ENCODE measurements at places on chromosomes 7 and 10.

GRCh38 chr7:95899919-95900513, 127.7 kb downstream of the DYNC1I1 start:
- no peaks in the 10 kb centered on the region for H3K4me1 ChIP-seq
- no peak for DNase-seq
- H3K4me3 ChIP-seq = no peak overlapping the region
- no peaks in the 10 kb centered on the region for H3K36me3 ChIP-seq

DNA sequence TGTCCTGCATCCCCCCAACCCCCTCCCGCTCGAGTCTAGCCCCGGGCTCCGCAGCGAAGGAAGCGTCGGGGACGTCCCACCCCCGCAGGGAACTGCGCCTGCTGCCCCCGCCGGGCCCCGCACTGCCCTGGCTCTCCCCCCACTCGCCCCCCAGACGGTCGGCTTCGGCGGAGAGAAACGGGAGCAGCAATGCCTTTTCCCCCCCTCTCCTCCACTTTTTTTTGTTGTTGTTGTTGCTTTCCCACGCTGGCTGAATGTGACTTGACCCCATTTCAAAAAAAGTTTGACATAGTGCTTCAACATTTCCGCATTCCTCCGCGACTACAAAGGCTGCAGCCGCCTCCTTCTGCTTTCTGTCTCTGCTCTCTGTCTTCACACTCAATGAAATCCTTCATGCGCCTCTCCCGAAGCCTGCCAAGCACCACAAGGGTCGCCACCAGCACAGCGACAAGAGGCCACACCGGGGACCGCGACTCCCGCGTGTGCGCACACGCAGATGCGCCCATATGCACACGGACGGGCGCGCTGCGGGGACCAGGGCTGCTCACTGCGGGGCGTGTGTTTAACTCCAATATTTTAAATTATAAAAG, 1.0 kb downstream of the CDK6 start:
- H3K27me3 ChIP-seq = peaks cover 18% of the 10 kb centered on the region
- peak overlapping the region; percentile 82 for H3K27ac ChIP-seq
- peak overlapping the region; percentile 88 for H3K4me3 ChIP-seq
- peaks cover 22% of the 10 kb centered on the region for H3K4me1 ChIP-seq
- peak; percentile 64 for DNase-seq
- peaks cover 36% of the 10 kb centered on the region for H3K36me3 ChIP-seq

DNA sequence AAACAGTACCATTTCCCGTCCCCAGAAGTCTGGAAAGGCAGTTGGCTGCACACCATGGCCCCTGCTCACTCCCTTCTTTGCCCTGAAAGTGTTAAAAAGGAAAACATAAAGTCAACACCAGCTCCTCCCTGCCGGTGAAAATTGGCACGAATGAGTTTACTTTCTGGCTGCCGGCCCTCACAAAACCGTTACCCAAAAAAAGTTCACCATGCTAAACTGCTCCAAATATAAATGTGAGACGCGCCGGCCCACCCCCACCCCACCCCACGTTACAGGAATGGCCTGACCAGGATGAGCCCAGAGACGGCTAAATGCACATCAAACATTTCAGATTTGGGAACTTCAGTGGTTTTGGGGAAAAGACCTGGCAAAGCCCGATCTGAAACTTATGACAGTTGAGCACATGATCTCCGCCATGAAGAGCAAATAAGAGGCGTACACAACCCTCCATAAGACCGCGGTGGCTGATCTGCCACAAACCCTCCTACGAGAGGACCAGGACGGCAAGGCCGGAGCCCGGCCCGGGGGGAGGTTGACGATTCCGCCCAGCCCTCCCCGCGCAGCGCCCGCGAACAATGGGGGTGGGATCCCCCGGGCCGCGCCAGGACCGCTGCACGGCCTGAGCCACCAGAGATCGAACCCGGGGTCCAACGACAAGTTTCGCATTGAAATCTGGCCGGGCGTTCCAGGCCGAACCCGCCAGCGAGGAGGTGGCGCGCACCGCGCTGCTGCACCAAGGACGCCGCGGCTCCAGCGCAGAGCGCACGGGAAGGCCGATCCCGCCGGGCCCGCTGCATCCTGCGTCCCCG, 952 bp downstream of the DIP2C start:
- no peaks in the 10 kb centered on the region for H3K36me3 ChIP-seq
- H3K27ac ChIP-seq = no peak overlapping the region
- H3K27me3 ChIP-seq = peaks cover 44% of the 10 kb centered on the region
- H3K4me3 ChIP-seq = no peak overlapping the region
- no peak for DNase-seq

DNA sequence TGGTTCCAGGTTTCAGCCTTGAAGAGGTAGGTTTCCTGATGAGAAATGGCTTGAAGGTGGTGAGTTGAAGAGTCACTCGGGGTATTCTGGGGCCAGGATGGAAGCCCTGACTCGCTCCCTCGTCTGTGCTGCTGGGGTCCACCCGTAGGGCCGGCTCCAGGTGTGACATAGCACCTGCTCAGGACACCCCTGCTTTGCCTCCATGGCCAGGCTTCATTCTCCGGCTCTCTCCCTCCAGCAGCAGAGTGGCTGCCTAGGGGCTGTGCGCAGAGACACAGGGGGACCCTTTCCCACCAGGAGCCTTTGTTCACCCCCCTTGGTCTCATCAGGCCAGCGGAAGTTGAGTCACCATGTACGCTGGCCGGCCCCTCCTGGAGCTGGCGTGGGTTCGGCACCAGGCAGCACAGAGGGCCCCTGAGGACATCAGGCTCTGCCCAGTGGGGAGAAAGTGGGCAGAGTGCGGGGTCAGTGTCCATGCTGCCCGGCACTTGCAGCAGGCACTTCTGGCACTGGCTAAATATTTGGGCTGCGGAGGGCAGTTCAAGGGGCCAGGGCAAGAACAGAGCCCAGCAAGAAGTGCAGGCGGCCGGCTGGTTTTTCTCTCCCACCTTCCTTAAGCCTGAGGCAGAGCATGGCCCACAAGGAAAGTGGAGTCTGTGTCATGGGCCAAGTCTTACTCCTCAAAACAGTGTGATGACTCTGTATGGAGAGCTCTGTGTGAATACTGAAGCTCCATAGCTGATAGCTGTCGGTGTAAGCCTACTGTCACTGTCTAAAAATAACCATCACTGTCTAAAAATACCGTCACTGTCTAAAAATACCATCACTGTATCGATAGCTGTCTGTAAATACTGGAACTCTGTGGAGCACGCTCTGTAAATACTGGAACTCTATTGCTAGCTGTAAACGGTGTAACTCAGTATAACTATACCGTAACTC, 3.7 kb upstream of the PRKAR1B start:
- no peak overlapping the region for H3K27ac ChIP-seq
- H3K36me3 ChIP-seq = peaks cover 26% of the 10 kb centered on the region
- H3K4me3 ChIP-seq = no peak overlapping the region
- H3K27me3 ChIP-seq = no peaks in the 10 kb centered on the region
- H3K4me1 ChIP-seq = peaks cover 20% of the 10 kb centered on the region
- DNase-seq = no peak

- H3K27ac ChIP-seq = no peak overlapping the region
- no peak for DNase-seq
- no peaks in the 10 kb centered on the region for H3K36me3 ChIP-seq
- peaks cover 30% of the 10 kb centered on the region for H3K4me1 ChIP-seq
- no peaks in the 10 kb centered on the region for H3K27me3 ChIP-seq
- no peak overlapping the region for H3K4me3 ChIP-seq
Observed at GRCh38 chr10:16832351-16833080, 15.3 kb upstream of the RSU1 start.

GRCh38 chr10:31963589-31963980, 35.0 kb upstream of the ARHGAP12 start:
- no peak for DNase-seq
- peaks cover 2% of the 10 kb centered on the region for H3K36me3 ChIP-seq
- H3K4me1 ChIP-seq = peaks cover 15% of the 10 kb centered on the region
- H3K4me3 ChIP-seq = no peak overlapping the region
- peaks cover 3% of the 10 kb centered on the region for H3K27me3 ChIP-seq

DNA sequence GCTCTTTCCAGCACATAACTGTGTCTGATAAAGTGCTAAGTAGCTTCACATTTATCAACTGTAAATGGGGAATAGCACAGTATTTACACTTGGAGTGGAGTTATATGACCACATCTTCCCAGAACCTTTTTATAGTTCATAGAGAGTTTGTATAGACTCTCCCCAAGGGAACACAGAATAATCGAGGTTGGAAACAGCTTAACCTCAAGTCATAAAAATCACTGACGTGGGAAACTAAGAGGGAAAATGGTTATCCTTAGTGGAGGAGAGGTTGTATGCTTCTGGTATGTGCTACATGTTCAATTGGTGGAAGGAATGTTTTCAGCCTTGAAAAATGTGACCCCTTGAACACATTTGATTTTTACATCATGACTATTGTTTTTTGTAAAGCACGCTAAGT, 167.9 kb upstream of the KIAA1217 start:
- H3K27me3 ChIP-seq = no peaks in the 10 kb centered on the region
- no peak overlapping the region for H3K4me3 ChIP-seq
- no peaks in the 10 kb centered on the region for H3K36me3 ChIP-seq
- DNase-seq = no peak
- no peaks in the 10 kb centered on the region for H3K4me1 ChIP-seq

DNA sequence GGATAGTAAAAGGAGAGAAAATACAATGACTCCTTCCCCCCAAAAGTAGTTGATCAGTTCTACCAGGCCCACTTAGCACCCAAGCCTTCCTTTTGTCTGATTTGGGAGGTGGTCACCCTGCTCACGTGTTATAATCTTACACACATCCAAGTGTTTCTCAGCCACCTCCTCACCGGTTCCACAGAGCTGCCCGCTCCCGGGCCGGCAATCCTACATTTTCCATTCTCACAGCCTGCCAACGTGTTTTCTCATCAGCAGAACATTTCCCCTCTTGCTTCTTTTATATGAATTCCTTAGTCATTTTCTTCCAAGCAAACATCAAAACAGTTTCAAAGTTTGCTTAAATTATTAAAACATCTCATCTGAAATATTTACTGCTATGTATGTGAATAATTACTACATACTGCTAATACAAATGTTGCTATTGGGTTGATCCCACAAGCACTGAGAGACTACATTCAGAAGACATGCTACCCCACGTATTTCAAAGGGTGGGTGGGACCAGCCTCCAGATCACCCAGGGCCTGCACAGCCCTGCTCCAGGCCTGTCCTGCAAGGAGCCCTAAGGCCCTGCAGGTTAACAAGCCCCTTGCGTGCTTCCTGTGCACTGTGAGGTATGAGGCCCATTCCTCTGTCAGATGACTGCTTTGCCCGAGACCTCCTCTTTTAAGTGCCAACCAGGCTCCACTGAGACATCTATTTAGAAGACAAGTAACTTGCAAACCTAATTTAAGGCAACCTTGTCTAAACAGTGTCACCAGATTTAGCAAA, 75.3 kb downstream of the GRB10 start:
- no peak overlapping the region for H3K27ac ChIP-seq
- no peaks in the 10 kb centered on the region for H3K4me1 ChIP-seq
- peaks cover 10% of the 10 kb centered on the region for H3K27me3 ChIP-seq
- no peaks in the 10 kb centered on the region for H3K36me3 ChIP-seq
- H3K4me3 ChIP-seq = no peak overlapping the region
- no peak for DNase-seq

DNA sequence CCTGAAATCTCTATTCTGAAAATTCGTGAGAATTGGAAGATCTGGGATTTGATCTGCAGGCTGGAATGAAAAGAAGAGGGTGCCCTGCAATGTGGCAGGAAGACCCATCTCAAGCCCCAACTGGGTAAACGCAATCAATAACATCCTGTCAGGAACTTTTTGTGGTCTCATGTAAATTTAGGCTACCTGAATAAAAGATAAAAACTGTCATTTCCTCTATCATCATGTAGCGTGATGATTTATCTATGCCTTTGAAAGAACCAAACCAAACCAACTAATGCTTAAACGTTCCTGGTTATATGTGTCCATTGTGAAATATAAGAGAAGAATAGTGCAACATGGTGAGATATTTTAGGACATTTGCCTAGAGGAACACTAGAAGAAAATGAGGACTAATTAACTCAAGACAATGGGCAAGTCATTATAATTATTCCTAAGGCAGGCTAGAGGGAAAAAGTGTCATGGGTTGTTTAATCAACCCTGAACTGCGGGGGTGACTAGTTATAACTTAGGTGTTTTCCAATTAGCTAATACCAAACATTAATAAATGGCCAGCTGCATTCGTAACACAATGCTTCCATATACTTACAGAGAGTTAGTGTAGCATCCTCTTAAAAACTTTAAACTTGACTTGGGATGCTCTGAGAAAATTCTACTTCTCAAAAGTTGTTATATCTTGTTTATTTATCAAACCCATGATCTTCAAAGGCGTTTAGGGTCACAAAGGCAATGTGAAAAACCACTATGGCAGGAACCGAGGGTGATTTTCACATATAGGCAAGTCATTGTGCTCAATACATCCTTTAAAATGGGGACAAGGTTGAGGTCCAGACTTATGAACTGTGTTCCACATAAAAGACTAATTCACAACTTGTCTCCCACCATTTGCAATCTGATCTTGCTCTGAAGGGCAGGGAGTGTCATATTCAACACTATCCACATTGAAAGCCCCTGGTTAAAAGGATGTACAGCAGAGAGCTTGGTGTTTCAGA, 48.6 kb upstream of the ADO start:
- no peak for DNase-seq
- H3K36me3 ChIP-seq = no peaks in the 10 kb centered on the region
- H3K27me3 ChIP-seq = peaks cover 3% of the 10 kb centered on the region
- peak overlapping the region; percentile 33 for H3K27ac ChIP-seq
- H3K4me3 ChIP-seq = no peak overlapping the region

- DNase-seq = no peak
- H3K36me3 ChIP-seq = no peaks in the 10 kb centered on the region
- H3K27ac ChIP-seq = no peak overlapping the region
- peaks cover 32% of the 10 kb centered on the region for H3K4me1 ChIP-seq
- peak overlapping the region; percentile 68 for H3K4me3 ChIP-seq
Observed at GRCh38 chr7:148967032-148967372, 61.3 kb downstream of the PDIA4 start.

- DNase-seq = no peak
- H3K4me1 ChIP-seq = peaks cover 70% of the 10 kb centered on the region
Observed at GRCh38 chr7:77800158-77800557, 1.6 kb downstream of the PHTF2 start.

DNA sequence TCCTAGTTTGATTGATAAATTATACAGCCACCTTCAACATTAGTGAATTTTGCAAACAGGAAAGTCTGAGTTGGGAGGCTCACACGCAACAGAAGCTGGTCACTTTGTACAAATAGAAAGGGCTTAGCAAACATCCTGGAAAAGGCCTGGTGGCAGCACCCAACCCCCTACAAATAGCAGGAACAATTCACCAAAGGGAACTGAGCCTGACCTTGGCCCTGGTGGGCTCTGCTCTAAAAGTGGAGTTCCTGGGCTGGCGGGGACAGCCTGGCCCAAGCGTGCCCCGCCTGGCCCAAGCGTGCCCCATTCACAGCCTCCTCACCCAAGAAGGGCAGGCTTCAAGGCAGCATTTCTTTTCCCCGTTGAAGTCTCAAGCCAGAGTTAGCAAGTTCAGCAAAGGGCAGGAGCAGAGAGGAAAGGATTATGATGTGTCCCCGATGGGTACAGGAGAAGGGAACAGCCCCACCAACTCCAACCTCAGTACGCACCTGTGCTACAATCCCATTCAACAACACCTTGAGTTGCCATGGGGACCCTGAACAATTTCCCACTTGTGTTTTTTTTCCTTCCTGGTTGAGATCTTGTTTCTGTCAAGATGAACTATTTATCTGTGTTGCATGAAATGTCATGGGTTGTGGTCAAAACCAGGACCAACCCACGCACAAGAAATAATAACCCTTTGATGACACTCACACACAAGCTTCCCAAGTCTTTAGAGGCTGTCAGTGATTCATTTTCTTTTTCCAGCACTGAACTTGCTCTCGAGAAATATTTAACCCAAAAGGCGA, 43.4 kb downstream of the RGS10 start:
- peaks cover 70% of the 10 kb centered on the region for H3K36me3 ChIP-seq
- H3K27ac ChIP-seq = peak overlapping the region; percentile 70
- H3K4me1 ChIP-seq = peaks cover 92% of the 10 kb centered on the region
- H3K27me3 ChIP-seq = no peaks in the 10 kb centered on the region
- DNase-seq = no peak

- peak overlapping the region; percentile 9 for H3K4me3 ChIP-seq
- peak overlapping the region; percentile 80 for H3K27ac ChIP-seq
- H3K36me3 ChIP-seq = peaks cover 12% of the 10 kb centered on the region
- DNase-seq = peak; percentile 55
Observed at GRCh38 chr10:35459449-35459847, 123.1 kb downstream of the CCNY start.
